ENCODE measurements at places on chromosomes 3 and 15.

- DNase-seq, result no peak
Measured at GRCh38 chr3:183328164-183328563, 75.1 kb downstream of the B3GNT5 start.

- no peak for DNase-seq
Measured at GRCh38 chr3:105505170-105505569, 138.5 kb downstream of the ALCAM start.

- no peak for DNase-seq
Measured at GRCh38 chr3:122081543-122082247, 26.5 kb downstream of the CD86 start.

DNA sequence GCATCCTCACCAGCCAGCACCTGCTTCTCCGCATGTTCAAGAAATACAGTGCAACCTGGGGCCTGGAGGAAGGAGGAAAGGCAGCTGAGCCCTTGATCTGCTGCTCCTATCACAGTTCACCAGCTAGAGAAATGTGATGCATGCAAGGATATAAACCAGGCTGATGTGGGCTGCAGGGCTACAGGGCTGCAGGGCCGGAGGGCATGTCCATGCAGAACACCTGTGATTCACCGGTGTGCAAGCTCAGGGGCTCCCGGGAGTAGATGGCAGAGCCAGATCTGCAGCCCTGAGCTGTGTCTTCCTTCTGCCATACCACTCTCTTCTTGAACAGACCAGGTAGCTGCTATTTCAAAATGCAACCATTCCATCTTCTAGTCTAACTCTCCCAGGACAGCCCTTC lies 84.9 kb downstream of the HMG20A start:
- no peak for DNase-seq

GRCh38 chr3:158733656-158734055 lies 1.4 kb upstream of the RARRES1 start:
- no peak for DNase-seq

GRCh38 chr15:75565062-75565970 lies 13.8 kb downstream of the PTPN9 start:
- no peak for DNase-seq

DNA sequence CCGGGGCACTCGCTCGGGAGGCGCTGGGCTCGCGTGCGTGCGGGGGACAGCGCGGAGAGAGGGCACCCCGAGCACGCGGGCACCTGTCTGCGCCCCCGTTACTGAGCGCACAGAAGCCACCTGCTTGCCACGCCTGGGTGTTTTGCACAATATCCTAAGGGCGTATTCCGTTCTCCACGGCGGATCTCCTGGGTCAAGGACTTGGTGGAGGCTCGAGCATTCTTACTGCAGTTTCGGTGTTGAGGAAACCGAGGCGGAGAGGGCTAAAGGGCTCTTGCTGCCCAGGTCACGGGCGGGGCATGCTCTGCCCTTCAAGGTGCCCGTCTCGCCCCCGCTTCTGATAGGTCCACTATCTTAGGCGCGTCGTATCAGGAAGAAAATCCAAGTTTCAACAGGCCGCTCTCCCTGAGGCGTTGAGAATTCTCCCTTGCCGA lies 526 bp downstream of the GPD1L start:
- no peak for DNase-seq

DNA sequence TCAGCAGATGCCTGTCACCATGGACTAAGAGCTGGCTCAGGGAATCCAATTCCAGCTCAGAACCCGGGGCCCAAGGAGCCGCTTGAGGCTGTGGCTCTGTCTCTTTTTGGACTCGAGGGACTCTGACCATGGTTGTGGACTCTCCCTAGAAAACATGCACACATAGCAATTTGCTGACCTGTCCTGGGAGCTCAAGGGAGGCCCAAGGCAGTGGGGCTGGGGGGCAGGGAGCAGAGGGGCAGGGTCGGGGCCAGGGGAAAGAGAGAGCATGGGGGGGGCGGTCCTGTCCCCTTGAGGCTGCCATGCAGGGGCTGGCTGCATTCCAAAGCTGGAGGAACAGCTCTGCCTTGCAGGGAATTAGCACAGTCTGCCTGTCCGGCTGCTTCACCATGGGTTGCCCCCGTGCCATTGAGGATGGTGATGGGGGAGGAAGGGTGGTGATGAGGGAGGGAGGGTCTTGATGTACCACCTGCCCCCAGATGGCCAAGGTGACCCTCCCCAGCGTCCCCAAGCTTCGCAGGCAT lies 190.1 kb downstream of the GOLGA6L6 start:
- no peak for DNase-seq

- no peak for DNase-seq
Measured at GRCh38 chr15:92415639-92416297, 22.1 kb downstream of the ST8SIA2 start.

- peak; percentile 51 for DNase-seq
Measured at GRCh38 chr3:133821767-133822638, 16.4 kb downstream of the SRPRB start.

DNA sequence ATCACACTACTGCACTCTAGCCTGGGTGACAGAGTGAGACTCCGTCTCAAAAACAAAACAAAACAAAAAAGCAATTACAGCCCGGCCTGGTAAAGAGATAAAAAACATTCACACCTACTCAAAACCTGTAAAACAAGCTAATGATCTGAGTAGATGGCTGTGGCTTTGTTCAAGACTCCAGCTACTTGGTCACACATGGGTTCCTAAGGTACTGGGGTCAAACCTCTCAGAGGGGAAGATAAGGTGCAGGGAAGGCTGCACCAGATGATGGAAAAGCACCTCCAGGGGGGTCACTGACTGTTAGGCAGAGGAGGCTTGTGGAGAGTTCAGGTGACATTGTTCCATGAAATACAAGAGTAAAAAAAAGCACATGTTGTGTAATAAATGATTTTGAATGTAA lies 450.2 kb upstream of the WNT5A start:
- no peak for DNase-seq

GRCh38 chr3:66140743-66141372 lies 79.9 kb upstream of the SLC25A26 start:
- DNase-seq, result no peak

DNA sequence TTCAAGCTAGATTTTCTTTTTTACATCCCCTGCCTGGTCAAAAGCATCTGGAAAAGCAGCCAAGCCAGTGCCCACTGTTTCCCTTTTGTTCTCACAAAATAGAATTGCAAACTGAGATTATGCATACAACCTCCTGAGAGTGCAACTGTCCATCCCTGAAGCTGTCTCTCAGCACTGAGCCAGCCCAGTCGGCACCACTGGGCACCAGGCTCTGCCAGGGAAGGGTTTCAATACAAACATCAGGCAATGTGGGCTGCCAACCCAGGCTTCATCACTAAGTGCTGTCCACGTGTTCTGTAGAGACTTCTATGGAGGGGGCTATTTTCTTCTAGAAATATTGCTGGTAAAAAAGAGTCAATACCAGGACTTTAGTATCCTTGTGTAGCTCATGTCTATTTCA lies 356.3 kb upstream of the TBL1XR1 start:
- peak; percentile 78 for DNase-seq

DNA sequence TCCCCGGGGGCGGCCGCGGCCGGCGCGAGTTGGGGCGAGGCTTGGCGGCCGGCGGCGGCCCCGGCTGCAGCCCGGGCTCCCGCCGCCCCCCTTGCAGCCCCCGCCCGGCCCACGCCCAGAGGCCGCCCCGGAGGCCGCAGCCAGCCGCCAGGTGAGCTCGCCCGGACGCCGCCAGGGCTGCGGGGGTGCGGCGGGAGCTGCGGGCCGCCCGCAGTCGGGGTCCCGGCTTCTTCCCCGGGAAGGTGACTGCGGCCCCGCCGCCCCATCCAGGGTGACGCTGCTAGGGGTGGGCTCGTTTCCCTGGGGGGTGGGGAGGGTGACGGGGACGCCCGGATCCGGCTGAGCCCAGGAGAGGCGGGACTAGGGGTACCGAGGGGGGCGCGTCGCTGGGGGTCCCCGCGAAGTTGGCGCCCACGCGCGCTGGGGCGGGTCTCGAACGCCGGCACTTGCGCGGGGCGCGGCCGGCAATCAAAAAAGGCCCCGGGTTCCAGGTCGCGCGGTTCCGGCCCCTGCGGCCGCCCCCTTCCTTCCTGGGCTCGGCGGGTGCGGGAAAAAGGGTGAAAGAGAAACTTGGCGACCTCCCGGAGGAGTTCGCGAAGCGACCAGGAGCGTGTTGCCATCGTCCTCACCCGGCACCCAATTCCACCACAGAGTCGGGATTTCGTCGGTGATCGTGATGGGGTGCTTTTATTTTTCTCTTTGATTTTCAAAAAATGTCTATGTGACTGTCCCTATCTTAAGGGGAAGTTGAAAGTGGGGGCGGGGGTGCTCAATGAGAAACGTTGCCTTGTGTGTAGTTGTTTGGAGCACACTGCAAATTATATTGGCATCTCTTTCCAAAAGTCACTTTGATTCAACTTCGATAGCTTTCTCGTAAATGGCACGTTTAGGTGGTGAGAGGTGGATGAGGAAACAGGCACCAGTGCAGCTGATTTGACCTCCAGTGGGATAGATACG lies 619 bp downstream of the ATXN7 start:
- DNase-seq, result peak; percentile 48

DNA sequence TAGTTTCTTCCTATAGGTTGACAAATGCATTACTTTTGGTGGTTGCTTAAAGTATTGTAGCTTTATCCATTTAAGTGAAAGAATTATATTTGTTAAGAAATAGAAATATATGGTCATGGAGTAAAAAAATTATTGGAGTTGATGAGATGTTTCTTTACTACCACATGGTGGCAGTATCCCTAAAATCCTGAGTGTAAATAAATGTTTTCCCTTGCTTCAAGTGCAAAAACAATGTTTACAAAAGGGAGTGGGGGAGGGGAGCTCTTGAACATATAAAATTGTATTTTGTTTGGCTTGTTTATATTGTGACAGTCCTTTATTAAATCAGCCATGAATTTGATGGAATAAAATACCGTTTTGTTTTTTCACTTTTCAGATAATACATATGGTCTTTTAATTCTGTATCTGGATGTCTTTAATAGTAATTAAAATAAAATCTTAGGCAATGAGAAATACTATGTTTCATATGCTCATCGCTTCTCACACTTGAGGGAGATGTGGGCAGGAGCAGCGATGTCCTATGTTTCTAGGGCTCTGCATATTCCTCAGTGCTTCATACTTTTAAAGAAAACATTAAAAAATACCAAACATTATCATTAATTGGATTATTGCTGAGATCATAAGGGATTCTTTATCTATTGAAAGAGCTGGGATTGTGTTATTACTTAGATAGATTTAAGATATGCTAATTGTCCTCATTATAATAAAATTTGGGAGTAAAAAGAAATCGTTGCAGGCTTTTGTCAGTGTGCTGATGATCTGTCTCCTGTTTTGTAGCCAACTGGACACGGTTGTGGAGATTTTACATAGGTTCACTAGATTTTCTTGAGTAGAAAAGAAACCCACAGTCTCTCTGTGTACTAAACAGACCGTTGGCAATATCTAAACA lies 349.7 kb downstream of the TUSC7 start:
- DNase-seq, result peak; percentile 80

- DNase-seq, result no peak
Measured at GRCh38 chr3:195168009-195168762, 102.8 kb downstream of the XXYLT1 start.

- DNase-seq, result no peak
Measured at GRCh38 chr3:121295452-121295851, 250.3 kb downstream of the POLQ start.
